ENCODE measurements at places on chromosomes 11 and 22.

- no peak for DNase-seq
Measured at GRCh38 chr11:40037005-40037404, 1422.4 kb downstream of the LRRC4C start.

- DNase-seq = no peak
Measured at GRCh38 chr22:42562279-42562678, 8.5 kb downstream of the SERHL2 start.

- no peak for DNase-seq
Measured at GRCh38 chr22:27603111-27603799, 198.3 kb downstream of the MN1 start.

DNA sequence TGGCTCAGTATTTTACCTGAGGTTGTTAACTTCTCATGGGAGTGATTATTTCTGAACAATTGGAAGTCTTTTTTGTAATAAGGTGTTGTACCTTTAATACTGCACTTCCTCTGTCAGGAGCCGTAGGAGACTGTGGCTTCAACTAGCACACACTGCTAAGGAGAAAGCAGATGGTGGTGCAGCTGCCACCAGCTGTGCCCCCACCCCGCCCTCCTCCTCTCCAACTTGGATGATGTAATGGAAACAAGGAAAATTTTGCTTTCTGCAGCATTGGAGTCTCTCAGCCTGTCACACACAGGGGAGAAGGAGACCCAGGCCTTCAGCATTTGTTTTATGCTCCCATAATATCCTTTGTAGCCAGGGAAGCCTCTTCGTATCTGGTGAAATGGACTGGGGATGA, 91.2 kb downstream of the TEAD1 start:
- DNase-seq = no peak

DNA sequence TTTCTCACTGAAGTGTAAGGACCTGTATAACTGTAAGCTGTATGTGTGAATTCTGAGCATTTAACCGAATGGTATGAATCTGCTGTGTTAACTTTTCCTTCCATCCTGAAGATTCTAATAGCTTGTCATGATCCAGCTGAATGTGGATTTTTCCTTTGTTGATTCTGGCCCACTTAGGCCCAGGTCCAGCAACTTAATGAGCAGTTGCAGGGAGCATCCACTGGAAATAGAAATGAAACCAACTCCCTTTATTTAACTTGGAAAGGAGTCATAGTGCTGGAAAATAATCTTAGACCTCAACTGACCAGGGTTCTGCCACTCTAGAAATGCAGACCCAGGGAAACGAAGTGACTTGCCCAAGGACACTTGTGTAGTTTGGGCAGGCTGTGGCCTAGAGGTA, 142.3 kb upstream of the MTNR1B start:
- DNase-seq = no peak

All from activated CD8-positive, alpha-beta memory T cell treated with anti-CD3 and anti-CD28 coated beads for 1 hour (primary cell).